ENCODE measurements at places on chromosomes 2 and 18.

DNA sequence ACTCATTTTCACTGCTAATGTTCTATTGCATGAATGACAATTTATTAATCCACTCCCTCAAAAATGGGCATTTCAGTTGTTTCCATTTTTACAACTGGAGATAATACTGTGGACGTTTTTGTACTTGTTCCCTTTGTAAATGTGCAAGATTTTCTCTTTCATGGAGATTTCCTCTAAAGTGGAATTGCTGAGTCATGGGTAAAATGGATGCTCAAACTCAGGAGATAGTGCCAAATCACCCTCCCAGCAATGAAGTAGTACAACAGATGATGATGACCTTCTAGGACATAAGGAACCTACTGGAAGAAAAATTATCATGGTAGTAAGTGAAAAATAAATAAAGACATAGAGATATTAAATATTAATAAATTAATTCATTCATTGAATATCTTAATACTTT, 460.8 kb upstream of the CHST9 start:
- DNase-seq: no peak

GRCh38 chr2:215104226-215104625, 34.2 kb downstream of the ABCA12 start:
- no peak for DNase-seq

GRCh38 chr2:219010162-219010756, 17.0 kb upstream of the CRYBA2 start:
- no peak for DNase-seq

- no peak for DNase-seq
Observed at GRCh38 chr2:119083416-119083815, 75.1 kb downstream of the C1QL2 start.

DNA sequence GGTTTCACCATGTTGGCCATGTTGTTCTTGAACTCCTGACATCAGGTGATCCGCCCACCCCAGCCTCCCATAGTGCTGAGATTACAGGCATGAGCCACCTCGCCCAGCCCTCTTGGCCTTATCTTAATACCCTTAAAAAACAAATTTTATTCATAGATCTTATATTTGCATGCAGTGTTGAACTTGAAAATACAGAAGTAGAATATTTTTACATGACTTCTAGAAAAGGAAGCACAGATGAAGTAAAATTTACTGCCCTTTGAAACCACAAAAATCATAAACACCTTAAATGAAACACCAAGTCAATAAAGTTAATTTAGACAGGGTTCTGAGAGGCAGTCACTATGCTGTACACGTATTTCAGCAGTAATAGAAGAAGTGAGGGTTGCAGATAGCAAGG, 145.7 kb downstream of the CERS6 start:
- no peak for DNase-seq

DNA sequence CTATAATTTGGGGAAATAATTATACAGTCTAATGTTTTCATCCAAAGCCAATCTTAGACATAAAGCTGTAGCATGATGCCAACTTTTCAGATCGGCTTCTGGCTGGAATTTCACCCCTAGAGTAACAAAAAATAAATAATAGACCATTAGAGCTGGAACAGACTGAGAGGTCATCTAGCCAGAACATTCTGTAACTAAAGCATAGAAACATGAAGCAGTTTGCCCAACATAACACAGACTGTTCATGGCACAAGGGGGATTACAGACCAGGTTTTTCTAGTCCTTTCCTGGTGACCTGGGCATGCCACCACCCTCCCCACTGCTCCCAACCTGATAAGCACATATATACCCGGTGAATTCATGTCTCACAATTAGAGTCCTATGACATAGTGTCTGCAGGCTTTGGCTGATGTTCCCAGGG, 116.4 kb upstream of the PPP1CB start:
- no peak for DNase-seq

DNA sequence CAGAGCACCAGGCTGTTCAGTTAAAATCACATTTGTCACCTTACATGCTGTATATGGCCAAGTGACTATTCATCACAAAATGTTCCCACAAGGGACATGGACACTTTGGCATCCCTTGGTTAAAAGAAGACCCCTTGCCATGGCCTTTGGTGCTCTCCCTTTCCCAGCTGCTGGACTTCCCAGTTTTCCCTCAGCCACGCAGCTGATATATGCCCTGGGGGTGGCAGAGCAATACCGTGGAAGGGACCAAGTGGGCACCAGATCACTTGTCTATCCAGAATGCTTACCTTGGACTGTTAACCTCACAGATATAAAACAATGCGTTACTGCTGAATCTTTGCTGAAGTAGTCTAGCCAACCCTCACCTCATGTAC, 35.3 kb downstream of the PAIP2B start:
- no peak for DNase-seq

GRCh38 chr18:33424266-33424946, 16.1 kb downstream of the CCDC178 start:
- DNase-seq: no peak

GRCh38 chr2:99726691-99727090, 236.9 kb upstream of the REV1 start:
- no peak for DNase-seq

DNA sequence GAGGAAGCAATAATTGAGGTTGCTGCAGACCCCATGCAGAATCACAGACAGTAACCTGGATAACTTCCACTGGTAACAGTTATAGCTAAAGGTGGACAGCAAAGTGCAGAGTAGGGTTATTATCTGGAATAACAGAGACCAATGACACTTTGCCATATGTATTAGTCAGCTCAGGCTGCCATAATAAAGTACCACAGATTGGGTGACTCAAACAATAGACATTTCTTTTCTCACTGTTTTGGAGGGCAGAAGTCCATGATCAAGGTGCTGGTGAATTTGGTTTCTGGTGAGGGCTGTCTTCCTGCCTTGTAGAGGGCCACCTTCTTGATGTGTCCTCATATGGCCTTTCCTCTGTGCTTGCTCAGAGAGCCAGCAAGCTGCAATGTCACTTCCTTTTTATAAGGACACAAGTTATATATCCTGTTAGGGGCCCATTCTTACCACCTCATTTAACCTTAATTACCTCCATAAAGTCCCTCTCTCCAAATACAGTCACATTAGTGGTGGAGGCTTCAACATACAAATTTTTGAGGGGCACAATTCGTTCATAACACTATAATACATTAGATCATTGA, 191.0 kb upstream of the LRP1B start:
- no peak for DNase-seq

GRCh38 chr2:106176446-106177099, 17.5 kb downstream of the UXS1 start:
- no peak for DNase-seq

DNA sequence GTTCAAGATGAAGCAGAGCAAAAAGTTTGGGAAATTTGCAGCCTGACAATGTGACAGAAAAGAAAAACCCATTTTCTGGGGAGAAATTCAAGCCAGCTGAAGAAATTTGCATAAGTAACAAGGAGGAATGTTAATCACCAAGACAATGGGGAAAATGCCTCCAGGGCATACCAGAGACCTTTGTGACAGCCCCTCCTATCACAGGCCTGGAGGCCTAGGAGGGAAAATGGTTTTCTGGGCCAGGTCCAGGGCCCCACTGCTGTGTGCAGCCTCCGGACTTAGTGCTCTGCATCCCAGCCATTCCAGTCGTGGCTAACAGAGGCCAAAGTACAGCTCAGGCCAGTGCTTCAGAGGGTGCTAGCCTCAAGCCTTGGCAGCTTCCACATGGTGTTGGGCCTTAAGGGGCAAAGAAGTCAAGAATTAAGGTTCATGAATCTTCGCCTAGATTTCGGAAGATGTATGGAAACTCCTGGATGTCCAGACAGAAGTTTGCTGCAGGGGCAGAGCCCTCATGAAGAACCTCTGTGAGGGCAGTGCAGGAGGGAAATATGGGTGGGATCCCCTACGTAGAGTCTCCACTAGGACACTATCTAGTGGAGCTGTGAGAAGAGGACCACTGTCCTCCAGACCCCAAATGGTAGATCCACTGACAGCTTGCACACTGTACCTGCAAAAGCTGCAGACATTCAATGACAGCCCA, 314.1 kb upstream of the TRIB2 start:
- no peak for DNase-seq

- DNase-seq: no peak
Observed at GRCh38 chr2:131076707-131077106, 16.6 kb downstream of the FAM168B start.

DNA sequence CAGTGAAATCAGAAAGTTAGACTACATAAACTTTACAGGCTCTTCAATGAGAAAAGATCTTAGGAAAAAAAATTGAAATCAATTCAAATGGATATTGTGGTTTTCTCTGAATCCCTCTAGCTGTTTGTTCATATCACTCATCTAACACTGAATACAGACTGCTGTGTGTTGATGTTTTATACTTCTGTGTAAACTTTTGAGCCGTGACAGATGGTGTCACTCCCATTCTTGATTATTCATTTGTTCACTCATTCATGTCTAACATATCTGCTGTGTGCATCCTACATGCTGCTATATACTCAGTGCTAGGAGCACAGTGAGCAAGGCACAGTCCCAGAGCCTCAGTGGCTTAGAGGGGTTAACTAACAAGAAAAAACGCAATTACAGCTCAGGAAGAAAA, 12.6 kb downstream of the KLHL23 start:
- no peak for DNase-seq

DNA sequence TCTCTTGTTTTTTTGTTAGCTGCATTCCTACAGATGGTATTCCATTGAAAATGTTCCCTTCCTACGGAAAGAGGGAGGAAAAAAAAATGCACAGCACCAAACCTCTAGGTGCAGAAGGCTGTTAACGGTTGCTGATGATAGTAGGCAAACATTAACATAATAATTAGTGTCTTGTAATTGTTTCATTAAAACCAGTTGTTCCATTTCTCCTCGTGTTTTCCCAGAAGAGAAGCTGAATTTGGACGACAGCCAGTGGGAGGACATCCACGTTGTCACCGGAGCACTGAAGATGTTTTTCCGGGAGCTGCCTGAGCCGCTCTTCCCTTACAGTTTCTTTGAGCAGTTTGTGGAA, 494.7 kb downstream of the ARHGAP15 start:
- no peak for DNase-seq

DNA sequence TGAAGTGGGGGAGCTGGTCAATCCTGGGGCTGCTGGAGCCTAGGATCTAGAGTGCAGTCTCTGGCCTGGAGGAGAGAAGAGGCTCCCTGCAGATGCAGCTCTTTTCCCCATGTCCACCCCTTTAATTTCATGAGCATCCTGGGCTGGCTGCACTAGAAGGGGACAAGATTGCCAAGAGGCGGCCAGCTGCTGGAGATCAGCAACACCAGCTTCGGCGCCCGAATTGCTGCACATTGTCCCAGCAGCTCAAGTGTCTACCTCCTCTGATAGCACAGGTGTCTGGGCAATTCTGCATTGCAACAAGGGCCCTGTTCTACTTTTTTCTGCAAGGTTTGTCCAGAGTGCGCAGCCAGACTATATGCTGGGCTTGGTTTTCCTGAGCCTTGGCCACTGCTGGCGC, 125.7 kb downstream of the AGAP1 start:
- no peak for DNase-seq

- DNase-seq: no peak
Observed at GRCh38 chr2:184203661-184204060, 394.7 kb upstream of the ZNF804A start.

DNA sequence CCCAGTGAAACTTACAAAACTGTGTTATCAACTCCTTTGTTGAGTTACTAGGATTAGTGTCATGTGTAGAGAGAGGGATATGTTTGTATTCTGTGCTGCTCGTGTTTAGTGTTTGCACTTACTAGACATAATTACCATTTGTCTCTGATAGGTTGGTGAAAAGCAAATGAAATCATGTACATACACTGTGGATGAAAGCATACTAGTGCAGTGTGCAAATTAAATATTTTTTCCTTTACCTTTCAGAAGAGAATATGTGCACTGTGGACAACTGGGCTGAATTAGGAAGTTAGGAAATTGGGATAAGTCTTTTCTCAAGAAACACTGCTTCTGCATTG, 1.2 kb downstream of the KIAA1328 start:
- no peak for DNase-seq

DNA sequence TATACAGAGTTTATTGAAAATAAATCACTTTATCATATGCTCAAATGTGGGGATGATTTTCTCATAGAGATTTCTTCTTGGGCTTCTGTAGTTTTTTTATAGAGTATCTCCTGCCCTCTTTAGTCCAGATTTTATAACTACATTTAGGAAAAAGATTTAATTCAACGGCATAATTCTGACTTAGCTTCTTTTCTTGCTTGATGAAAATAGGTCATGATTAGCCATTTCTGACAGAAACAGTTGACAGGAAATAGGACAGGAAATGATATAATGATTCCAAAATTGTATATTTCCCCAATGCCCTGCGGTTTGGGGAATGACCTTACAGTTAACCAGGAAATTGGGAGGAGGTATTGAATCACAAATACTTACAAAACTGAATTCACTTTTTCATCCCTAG, 1531.9 kb upstream of the ACVR2A start:
- DNase-seq: no peak

GRCh38 chr2:186772579-186772978, 76.4 kb downstream of the ZSWIM2 start:
- no peak for DNase-seq

GRCh38 chr2:61471905-61472805, 1.3 kb upstream of the USP34 start:
- DNase-seq: no peak

DNA sequence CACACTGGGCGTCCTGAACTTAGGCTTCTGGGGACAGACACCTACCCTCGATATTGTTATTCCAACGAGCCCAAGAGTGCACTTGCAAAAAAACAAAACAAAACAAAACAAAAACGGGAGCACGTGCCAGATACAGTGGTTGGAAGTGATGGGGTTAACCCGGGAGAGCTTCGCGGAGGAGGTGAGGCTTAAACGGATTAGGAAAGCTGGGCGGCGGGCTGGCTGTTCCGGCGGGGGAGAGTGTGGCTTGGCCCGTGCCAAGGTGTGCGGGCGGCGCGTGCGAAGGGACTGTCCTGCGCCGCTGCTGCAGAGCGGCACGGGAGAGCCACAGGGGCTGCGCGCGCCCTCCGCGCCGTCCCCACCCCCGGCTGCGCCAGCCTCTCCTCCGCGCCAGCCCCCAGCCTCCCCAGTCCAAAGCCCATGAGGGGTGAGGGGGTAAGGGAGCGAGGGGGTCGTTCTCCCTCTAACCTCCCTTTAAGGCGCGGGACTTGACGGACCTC, 1.5 kb upstream of the SLC30A3 start:
- DNase-seq: no peak

GRCh38 chr2:131425231-131425941, 50.5 kb upstream of the TUBA3D start:
- DNase-seq: no peak

DNA sequence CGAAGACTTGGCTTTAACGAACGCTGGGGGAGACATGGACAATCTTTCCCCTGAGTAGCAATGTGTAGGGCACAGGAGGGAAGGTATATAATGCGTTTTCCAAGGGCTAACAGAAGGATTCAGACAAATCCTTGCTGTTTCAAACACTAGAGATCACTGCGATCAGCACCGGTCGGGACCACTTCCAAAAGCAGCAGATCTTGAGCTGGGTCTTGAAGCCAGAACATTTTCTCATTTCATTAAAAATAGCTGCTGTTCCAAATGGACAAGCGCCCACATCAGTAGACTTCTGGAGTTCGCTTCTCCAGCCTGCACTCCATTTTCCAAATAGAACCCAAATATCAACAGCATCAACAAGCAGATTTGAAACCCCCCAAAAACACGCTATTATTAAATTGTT, 65.1 kb upstream of the MAPRE2 start:
- no peak for DNase-seq
